GM19239 (cell line): ENCODE measurements at places on chromosomes 11 and 22.
A peak's percentile ranks its signal among the peaks of the same experiment; 100 is the strongest.

- no peak for DNase-seq
Observed at GRCh38 chr11:28756977-28757376, 648.8 kb downstream of the METTL15 start.

DNA sequence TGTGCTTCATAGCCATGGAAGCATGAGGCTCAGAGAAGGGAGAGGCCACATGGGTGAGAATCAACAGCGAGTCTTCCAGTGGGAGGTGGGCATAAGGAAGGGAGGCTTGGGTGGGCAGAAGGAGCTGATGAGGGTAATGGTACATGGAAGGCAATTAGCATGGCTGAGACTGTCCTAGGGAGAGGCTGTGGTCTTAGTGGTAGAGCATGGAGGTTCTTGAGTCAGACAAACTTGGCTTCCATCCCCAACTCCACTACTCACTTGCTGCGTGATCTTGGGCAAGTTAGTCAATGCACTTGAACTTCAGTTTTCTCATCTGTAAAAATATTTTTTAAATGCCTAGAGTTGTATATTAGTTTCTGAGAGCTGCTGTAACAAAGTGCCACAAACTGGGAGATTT is 227.2 kb upstream of the E2F8 start:
- DNase-seq = no peak

DNA sequence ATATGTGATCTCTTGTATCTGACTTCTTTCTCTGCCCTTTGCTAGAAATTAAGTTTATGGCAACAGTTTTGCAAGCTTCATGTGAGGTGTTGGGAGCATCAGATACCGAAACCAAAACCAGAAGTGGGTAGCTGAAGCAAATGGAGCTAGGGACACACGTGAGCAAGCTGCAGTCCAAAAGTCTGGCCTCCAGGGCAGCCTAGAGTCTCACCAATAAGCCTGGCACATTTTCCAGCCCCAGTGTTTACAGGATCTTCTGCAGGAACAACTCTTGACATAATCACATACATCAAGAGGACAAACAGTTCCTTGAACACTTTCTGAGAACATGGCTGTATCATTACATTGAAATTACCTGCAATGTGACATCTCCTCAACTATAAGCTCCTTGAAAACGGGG is 114.1 kb downstream of the LARGE1 start:
- DNase-seq = peak; percentile 31

DNA sequence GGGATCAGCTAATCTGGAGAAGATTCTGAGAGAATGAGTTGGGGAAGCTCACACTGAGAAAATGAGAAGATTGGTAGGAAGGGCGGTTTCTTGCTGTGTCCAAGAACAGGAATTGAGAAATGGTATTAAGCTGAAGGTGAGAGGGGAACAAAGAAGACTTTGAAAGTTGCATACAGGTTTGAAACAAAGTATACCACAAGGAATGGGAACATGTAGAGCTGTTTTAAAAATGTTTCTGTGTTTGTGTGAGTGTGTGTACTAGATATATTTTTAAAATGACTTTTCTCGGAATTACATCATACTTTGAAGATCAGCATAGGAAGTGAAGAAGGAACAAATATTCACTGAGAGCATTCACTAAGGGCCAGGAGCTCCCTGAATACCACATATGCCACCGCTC is 24.4 kb upstream of the IZUMO1R start:
- no peak for DNase-seq

- DNase-seq = no peak
Observed at GRCh38 chr11:72257570-72257969, 13.6 kb upstream of the PHOX2A start.

DNA sequence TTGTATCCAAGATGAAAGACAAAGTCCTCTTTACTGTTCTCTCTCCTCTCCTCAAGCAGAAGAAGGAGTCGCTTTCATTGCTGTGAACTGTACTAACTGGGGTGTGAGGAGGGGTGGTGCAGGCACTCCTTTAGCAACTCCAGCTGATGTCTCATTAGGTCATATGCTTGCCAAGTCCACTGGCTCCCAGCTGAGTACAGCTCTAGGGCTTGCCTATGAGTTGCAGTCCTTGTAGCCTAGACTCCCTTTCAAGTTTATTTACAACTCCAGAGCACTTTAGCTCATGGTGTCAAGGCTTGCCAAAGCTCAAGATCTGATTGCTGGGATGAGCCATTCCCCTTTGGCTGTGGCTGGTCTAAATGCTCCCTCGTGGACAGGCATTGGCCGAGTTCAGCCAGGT is 55.1 kb upstream of the PDGFD start:
- DNase-seq = no peak

- DNase-seq = no peak
Observed at GRCh38 chr11:34798985-34799384, 117.2 kb downstream of the APIP start.

DNA sequence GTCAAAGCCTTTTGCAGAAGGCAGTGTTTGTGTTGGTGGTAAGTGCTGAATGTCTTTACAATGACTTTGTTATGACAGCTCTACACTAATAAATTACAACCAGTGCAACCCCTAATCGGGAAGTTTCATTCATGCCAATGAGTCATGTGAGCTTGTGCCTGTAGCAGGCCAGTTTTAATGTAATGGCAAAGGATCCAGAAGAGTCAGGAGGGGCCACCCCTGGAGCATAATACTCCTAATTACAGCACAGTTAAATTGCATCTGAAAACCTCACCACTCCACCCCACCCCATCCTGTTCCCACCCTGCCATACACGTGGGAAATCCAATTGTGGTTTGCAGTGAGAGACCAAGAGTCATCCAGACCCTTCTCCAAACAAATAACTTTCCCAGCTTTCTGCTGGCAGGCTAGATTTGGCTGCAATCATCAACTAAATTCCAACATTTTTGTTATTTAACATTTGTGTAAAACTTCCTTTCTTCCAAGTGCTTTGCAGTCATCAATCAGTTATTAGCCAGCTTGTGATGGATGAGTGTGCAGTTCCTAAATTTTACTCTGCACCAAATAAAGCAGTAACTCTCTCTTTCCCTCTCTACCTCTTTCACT is 277.3 kb upstream of the FAT3 start:
- no peak for DNase-seq

- DNase-seq = peak; percentile 25
Observed at GRCh38 chr11:17352950-17353820, 1.6 kb downstream of the NCR3LG1 start.

- DNase-seq = no peak
Observed at GRCh38 chr22:41557401-41558240, 3.2 kb upstream of the CSDC2 start.

DNA sequence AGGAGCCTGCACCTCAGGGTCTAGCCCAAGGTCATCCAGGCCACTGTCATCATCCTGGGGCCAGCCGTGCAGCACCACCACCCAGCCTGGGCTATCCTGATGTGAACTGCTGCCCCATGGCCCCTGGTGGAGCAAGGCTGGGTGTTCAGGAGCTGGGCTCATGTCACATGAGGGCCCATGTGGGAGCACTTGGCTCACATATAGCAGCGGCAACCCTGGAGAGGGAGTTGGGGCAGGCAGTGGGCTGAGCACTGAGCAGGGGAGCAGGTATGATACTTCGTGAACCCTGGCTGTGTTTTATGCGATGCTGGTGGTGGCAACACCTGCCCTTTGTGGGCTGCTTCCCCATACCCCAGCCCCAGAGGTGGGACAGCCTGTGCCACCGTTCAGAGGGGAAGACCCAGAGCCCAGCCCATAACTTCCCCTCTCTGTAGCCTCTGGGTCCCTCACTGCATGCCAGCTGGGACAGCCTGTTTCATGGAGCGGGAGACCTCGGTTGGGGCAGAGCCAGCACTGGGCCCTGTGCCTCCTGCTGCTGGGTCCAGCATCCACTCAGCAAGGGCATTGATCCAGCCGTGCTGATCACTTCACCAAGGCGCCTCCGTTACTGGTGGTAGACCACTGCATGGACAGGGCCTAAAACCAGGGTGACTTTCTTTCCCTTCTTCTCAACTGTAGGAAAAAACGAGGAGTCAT is 62.5 kb upstream of the SUSD2 start:
- no peak for DNase-seq

DNA sequence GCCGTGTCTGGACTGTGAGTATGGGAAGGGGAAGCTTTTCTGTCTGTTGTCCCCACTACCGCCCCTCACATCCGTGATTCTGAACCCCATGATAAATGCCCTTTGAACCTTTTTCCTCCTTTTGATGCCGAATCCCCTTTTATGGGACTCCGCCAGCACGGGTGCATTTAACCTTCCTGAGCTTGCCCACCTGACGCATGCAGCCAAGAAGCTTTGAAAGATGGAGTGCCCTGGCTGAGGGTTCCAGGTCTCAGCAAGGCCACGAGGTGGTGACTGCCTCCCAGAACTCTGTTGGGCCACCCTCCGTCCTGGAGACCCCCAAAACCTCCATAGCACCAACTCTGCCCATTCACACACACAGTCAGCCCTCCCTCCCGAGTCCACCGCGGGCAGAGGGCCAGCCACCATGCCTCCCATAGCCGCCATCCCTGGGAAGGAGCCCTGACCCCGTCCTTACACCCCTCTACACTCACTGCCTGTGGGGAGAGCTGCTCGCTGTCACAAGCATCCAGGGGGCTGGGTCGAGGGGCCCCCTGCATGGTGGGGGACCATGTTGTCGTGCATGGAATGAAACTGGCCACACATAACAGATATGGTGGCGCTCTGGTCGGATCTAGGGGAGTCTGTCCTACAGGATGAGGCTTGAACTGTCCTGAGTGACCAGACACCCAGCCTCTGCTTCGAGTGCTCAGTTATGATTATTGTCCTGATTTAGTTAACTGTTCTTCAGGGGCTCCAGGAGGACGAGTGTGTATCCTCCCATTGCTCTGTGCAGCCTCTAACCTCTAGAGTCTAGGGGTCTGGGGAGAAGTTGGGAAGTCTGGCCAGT is 822 bp upstream of the COMT start:
- no peak for DNase-seq

DNA sequence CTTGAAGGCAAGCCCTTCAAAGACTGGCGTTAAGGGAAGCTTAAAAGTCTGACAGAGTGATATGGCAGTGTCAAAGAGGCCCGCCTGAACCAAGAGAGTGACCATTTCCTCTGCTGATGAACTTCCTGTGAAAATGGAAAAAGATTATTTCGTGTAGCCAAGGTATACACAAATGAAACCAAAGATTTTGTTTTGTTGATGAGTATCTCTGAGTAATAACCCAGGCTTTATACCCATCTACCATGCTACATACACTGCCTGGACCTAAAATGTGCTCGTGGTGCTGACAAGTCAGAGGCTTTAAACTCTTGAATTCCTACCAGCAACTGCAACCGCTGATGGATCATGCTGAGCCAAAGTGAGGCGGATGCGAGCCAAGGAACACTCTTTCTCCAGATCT is 21.0 kb upstream of the FNBP4 start:
- no peak for DNase-seq

GRCh38 chr11:122264121-122264520 is 148.1 kb upstream of the BLID start:
- no peak for DNase-seq

GRCh38 chr11:32829157-32829679 is 509 bp upstream of the PRRG4 start:
- DNase-seq = peak; percentile 9

DNA sequence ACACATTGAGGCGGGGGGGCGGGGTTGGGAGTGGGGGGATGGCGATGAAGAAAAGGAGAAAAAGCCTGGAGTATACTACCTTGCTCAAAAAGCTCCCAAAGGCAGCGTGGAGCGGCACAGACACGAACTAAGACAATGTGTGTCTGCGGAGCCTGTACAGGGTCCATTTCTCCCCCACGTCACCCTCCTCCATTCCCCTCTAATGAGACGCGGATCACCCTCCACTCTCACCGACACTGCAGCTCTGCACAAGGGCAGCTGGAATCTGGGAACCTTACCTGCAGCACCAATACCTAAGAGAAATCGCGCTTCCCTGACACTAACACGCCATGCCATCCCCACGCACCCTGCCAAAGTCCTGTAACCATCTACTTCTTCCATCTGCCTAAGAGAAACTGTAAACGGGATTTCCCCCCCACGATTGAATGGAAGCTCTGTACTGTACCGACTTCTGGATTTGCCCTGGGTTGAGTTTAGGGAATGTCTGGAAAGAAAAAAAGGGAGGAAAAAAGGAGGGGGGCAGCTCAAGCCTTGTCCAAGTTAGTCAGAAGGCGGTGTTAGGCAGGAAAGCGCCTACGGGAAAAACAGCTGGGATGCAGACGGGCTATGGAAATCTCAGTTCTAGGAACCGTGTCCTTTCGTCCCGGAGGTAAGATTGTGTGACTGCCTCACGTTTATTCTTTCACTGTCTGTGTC is 125.7 kb upstream of the C11orf58 start:
- no peak for DNase-seq

- DNase-seq = no peak
Observed at GRCh38 chr11:74714904-74715303, 16.3 kb downstream of the CHRDL2 start.

DNA sequence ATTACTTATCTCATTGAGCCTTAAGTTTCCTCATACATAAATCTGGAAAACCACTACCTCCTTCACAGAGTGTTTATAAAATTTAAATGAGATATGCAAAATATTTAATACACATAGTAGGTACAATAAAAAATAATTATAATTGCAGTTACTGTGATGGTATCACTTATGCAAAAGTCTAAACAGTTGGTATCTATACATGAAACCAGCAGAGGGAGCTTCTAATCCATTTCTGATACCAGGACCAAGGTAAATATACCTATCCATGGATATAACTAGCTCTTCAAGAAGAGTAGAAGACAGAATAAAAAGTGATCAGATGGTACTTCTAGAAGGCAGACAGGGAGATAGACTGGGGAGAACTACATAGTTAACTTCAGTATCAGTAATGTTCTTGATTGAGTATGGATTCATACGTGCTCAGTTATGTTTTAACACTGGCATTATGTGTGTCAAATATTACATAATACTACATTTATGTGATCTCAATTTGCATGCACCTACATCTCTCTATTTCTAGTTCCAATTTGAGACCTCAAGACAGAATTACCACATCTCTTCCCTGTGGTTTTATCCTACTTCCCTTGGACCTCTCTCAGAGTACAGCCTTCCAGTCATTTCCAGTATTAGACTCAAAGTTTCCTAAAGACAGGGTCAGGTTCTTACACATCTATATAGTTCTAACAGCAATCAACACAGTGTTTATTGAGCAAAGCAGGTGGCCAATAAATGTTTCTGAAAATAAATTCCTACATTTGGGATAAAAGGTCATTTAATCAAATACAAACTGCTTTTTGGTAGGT is 13.7 kb upstream of the TSG101 start:
- DNase-seq = no peak

DNA sequence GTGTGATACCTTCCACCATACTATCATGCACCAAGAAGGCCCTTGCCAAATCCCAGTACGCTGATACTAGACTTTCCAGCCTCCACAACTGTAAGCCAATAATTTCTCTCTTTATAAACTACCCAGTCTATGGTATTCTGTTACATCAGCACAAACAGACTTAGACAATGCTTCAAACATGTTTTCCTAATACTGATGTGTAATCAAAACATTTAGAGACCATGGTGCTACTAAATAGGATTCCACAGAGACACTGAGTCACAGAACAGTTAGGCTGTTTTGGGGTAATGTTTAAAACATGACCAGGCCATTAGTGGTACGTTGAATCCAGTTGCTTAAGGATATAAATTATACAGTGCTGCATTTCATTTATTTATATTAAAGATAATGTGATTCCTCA is 103.7 kb downstream of the PICALM start:
- no peak for DNase-seq
